Fibroblast of lung (primary cell): ENCODE measurements at places on chromosomes 12 and 14. TPM values are rescaled to one million over a fixed set of nuclear protein-coding genes. Genes with fewer than 3 reads are reported as not detected.

DCN gene
- 586 and 902 TPM in 2 replicates for total RNA-seq

TAS2R30 gene
- 2.6 and 4.0 TPM in 2 replicates for total RNA-seq

- DNase-seq, result no peak
Observed at GRCh38 chr12:38411426-38411825, 94.9 kb downstream of the ALG10B start.

- DNase-seq, result peak; percentile 60
Observed at GRCh38 chr12:29428633-29429032, 47.7 kb upstream of the ERGIC2 start.

- DNase-seq, result peak; percentile 49
Observed at GRCh38 chr14:77615361-77616132, 890 bp downstream of the SPTLC2 start.
